Neural crest cell (in vitro differentiated cells): ENCODE measurements at places on chromosomes 2 and 18. TPM values are rescaled to one million over a fixed set of nuclear protein-coding genes. Genes with fewer than 3 reads are reported as not detected.
A peak's percentile ranks its signal among the peaks of the same experiment; 100 is the strongest.

IL1RL1 gene
- not detected in 2 replicates for total RNA-seq

GCKR gene
- total RNA-seq, result 0.42 TPM in 1 of 2 replicates, not detected in the other

ONECUT2 gene
- 8.2 and 10.8 TPM in 2 replicates for total RNA-seq

DNA sequence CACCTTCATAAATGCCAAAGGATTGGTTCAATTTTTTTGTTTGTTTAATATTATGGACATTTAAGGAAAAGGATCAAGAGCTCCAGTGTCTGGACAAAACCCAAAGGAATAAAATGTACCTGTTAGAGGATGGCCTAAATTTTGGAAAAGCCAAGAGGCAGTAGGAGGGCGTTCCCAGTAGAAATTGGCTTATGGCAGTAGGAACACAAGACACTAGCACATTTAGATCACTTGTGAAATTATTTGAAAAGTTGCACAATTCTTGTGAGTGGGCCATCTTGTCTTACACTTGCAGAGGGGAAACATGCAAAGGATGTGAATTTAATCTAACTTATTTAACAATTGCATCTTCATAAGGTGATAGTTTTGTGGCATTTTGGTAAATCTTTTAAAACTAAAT, 3.2 kb downstream of the BZW1 start:
- peaks cover 29% of the 10 kb centered on the region for H3K36me3 ChIP-seq
- peak overlapping the region; percentile 80 for H3K4me3 ChIP-seq
- no peak overlapping the region for H3K27ac ChIP-seq
- no peak for DNase-seq
- peaks cover 37% of the 10 kb centered on the region for H3K4me1 ChIP-seq
- H3K27me3 ChIP-seq, result no peaks in the 10 kb centered on the region

DNA sequence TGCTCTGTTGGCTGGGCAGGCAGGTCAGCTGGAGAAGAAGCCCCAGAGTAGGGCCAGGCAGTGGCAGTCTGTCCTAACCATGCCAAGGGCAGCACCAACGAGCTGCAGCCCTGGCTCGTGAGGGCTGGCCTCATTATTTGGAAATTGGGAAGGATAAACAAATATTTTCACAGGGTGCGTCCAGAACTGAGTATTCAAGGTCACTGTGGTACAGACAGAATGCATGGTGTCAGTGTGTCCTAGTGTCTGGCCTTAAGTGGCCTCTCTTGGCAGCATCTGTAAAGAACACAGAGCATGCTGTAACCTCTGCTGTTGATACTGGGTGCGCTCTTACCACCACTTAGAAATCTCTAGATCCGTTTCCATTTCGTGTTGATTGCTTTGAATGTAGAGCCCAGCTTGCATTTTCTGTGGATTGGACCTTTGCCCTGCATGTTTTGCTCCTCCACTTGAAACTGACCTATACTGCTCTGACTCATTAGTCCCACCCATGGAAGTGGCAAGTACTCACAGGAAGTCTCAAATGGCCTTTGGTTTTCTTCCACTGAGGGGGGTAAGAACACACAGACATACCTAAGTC, 88.2 kb downstream of the GREB1L start:
- peaks cover 56% of the 10 kb centered on the region for H3K4me1 ChIP-seq
- peak overlapping the region; percentile 59 for H3K27ac ChIP-seq
- no peak for DNase-seq
- no peak overlapping the region for H3K4me3 ChIP-seq
- no peaks in the 10 kb centered on the region for H3K27me3 ChIP-seq
- peaks cover 3% of the 10 kb centered on the region for H3K36me3 ChIP-seq

DNA sequence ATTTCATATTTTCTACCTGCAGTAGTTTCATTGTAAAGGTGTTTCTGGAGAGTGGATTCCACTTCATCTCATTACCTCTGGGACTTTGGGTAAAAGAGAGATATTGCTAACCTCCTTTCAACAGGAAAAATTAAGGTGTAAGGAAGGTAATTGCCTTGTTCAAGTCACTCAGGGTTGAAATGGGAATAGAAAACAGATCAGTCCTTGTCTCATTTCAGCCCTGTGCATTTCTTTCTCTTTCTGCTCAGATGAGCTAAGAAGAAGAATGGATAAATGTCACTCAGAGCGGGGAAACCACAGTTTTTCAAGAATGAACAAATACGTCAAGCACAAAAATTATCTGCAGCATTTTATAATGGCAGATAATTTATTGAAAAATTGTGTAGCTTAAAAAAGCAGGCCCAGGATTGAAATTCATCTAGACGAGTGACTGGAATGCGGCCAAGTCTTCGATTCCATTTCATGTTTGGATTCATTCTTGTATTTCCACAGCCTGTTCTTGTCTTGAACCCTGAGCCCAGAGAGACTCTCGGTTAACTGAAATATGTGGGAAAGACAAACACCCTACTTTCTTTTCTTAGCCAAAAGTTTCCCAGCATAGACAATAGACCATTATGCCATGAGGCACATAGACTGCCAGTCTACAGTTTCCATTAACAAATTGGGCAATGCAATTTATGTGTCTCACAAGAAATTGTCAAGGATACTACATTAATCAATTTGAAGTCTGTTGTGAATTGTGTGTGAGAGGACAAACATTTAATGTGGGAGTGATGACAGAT, 107.9 kb downstream of the POLE4 start:
- no peak overlapping the region for H3K4me3 ChIP-seq
- no peaks in the 10 kb centered on the region for H3K4me1 ChIP-seq
- DNase-seq, result no peak
- no peak overlapping the region for H3K27ac ChIP-seq
- no peaks in the 10 kb centered on the region for H3K36me3 ChIP-seq

DNA sequence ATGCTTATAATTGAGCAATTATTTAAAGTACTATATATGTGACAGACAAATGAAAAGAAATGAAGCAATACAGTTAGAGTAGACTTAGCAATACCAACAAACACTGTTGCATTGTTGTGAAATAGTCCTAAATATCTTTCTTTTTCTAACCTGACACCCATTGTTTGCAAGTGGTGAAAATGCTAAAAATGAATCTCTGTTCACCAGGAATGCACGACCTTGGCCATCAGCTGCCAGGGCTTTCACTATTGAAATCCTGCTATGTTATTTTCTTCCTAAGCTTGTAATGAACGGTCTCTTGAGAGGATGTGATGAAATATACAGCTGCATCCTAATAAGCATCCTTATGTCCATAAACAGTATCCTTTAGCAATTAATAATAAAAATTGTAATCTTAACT, 136.2 kb upstream of the MGAT5 start:
- H3K36me3 ChIP-seq, result no peaks in the 10 kb centered on the region
- peaks cover 23% of the 10 kb centered on the region for H3K27me3 ChIP-seq
- H3K27ac ChIP-seq, result no peak overlapping the region
- DNase-seq, result no peak
- no peak overlapping the region for H3K4me3 ChIP-seq

DNA sequence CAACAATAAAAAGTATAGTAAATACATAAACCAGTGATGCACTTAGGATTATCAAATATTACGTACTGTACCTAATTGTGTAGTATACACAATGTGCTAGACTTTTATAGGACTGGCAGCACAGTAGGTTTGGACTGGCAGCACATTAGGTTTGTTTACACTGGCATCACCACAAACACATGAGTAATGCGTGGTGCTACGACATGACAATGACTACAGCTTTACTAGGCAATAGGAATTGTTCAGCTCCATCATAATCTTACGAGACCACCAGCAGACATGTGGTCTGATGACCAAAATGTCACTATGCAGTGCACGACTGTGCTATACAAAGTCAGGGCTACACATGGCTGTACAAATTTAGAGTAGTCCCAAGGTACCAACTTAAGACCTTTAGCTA, 2.3 kb downstream of the MBOAT2 start:
- DNase-seq, result no peak
- peaks cover 2% of the 10 kb centered on the region for H3K36me3 ChIP-seq
- peak overlapping the region; percentile 94 for H3K4me3 ChIP-seq

- H3K4me3 ChIP-seq, result peak overlapping the region; percentile 20
- no peaks in the 10 kb centered on the region for H3K27me3 ChIP-seq
- no peak for DNase-seq
- H3K4me1 ChIP-seq, result peaks cover 81% of the 10 kb centered on the region
- H3K36me3 ChIP-seq, result no peaks in the 10 kb centered on the region
- no peak overlapping the region for H3K27ac ChIP-seq
These were observed 101.4 kb downstream of the HDAC4 start for GRCh38 chr2:239299218-239299939.

GRCh38 chr18:53322163-53322562, 902.3 kb downstream of the MBD2 start:
- no peaks in the 10 kb centered on the region for H3K27me3 ChIP-seq
- no peak for DNase-seq
- no peak overlapping the region for H3K27ac ChIP-seq
- H3K4me1 ChIP-seq, result no peaks in the 10 kb centered on the region
- H3K4me3 ChIP-seq, result no peak overlapping the region
- no peaks in the 10 kb centered on the region for H3K36me3 ChIP-seq

DNA sequence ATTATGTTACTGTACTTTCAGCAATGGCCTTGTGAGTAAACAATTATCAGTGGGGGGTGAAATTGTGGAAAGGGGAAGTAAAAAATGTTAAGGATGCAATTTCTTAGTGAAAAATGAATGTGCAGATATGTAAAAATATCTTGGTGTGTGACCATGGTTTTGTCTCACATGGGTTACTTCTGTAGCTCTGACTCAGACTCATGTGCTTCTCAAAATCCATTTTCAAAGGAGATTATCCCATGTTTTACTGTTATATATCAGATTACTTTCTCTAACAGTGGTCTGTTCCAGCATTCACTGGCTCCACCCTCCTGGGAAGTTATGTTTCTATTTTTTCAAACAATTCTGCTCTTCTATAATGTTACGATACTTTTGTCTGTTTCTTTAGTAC, 298.2 kb upstream of the COL3A1 start:
- H3K4me3 ChIP-seq, result no peak overlapping the region
- no peaks in the 10 kb centered on the region for H3K27me3 ChIP-seq
- no peak overlapping the region for H3K27ac ChIP-seq
- no peaks in the 10 kb centered on the region for H3K4me1 ChIP-seq
- no peak for DNase-seq
- H3K36me3 ChIP-seq, result no peaks in the 10 kb centered on the region
